ENCODE measurements at places on chromosomes 3 and 15. TPM values are rescaled to one million over a fixed set of nuclear protein-coding genes. Genes with fewer than 3 reads are reported as not detected.

- no peak for DNase-seq
Measured at GRCh38 chr3:38173834-38174418, 8.6 kb downstream of the OXSR1 start.

The STT3B gene
- 103 TPM for total RNA-seq

- no peak for DNase-seq
Measured at GRCh38 chr15:101675796-101676582, 23.8 kb upstream of the TM2D3 start.

DNA sequence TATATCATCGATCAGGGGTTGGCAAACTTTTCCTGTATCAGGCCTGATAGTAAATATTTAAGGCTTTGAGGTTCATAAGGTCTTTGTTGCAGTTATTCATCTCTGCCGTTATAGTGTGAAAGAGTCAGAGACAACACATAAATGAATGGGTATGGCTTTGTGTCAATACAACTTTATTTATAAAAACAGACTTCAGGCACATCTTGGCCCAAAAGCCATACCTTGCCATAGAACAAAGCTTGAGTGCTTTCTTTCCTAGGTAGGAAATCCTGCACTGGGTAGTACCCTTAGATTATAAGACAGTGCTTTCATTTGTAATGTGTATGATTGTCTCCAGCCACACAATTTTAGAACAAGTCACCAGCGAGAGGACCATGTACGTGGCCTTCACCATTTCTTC lies 58.9 kb upstream of the MAGI1 start:
- DNase-seq = no peak

DNA sequence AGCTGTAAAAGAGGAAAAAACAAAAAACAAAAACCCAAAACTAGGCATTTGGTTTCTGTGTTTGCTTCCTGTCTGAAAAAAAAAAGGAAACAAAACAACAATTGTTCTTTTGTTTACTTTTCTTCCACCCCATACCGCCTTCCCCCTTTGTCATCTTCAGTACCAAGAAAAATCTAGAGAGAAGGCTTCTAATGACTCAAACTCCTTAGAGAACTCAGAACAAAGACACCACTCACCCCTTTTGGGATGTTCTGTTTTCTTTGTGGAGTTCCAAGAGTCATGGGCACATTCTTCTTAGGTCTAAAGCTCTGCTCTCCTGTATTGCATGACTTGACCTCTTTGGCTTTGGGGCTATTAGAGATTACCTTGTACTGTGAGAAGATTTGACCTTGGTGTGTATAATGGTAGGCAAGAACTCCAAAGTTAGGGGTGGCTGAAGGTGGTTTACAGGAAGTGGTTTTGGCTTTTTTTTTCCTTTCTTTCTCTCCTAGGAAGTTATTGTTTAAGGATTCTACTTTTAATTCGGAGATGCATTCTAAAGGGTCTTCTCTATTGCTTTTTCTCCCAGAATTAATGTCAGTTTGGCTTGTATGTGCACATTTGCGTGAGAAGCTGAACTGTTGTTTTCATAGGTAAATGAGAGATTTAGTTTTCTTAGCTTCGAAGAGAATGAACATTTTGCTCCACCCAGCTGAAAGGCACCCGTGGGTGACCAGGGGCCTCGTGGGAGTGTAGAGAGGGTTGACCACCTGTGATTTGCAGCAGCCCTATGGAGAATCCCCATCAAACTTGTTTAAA lies 39.5 kb upstream of the ZBTB20 start:
- no peak for DNase-seq

GRCh38 chr15:77819851-77820728 lies 187.4 kb upstream of the LINGO1 start:
- DNase-seq = no peak
